ENCODE measurements at places on chromosomes 5 and 9. TPM values are rescaled to one million over a fixed set of nuclear protein-coding genes. Genes with fewer than 3 reads are reported as not detected.
A peak's percentile ranks its signal among the peaks of the same experiment; 100 is the strongest.

The SARDH gene
- total RNA-seq: 2.5 TPM

The ERMP1 gene
- 18.2 TPM for total RNA-seq

The FGF18 gene
- total RNA-seq: 0.62 TPM

The CATSPER3 gene
- total RNA-seq: 1.2 TPM

- no peak for DNase-seq
Observed at GRCh38 chr9:104950838-104951237, 22.9 kb upstream of the ABCA1 start.

- DNase-seq: no peak
Observed at GRCh38 chr9:127107171-127107928, 15.1 kb downstream of the ANGPTL2 start.

DNA sequence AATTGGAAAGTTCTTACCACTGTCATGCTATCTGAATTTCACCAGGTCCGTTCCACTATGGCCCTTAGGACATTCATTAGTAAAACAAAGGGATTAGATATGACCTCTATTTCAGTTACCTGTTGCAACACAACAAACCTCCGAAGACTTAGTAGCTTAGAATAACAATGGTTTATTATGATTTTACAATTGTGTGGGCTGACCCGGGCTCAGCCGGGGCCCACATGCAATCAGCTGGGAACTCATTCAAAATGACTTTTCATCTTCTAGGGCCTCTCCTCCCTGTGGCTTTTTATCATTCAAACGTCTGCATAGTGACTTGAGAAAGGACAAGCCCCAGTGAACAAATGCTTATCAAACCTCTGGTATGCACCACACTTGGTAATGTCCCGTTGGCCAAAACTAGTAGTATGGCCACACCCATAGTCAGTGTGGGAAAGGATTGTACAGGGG, 2.3 kb upstream of the FBXW11 start:
- DNase-seq: no peak

DNA sequence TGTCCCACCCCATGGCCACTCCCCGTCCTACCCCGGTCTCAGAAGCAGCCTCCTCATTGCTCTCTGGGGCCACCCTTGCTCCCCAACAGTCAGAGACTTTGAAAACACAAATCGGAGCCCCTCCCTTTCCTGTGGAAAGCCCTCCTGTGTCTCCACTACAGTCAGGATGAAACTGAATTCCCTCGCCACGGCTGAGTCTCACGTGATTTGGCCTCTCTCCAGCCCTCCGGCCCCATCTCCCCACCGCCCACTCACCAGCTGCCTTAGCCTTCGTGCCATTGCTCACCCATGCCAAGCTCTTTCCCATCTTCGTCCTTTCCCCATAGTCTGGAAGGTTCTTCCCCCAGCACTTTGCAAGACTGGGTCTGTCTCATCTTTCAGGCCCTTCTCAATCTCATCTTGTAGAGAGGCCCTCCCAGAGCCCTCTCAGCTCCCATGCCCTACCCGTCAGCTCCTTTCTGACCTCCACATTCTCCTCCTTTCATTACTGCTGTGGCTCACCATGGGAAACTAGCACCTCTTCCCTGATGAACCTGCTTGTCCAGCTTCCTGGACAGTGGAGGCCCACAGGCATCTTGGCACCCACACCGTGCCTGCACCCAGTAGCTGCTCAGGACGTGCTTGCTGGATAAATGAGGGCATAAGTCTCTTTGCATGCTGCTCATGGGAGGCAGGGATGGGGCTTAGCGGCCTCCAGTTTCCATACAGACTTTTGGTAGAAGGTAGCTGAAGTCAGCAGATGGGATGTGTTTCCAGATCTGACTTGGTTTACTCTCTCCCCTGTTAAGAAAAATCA, 126.4 kb upstream of the COL5A1 start:
- no peak for DNase-seq

- no peak for DNase-seq
Observed at GRCh38 chr5:111408817-111409216, 103.5 kb downstream of the STARD4 start.

GRCh38 chr9:37986771-37987258, 82.2 kb downstream of the SHB start:
- peak; percentile 29 for DNase-seq
